Panc1 (cell line): ENCODE measurements at places on chromosomes 3 and 15.

- DNase-seq, result no peak
Measured at GRCh38 chr15:85383470-85384148, 3.2 kb downstream of the AKAP13 start.

DNA sequence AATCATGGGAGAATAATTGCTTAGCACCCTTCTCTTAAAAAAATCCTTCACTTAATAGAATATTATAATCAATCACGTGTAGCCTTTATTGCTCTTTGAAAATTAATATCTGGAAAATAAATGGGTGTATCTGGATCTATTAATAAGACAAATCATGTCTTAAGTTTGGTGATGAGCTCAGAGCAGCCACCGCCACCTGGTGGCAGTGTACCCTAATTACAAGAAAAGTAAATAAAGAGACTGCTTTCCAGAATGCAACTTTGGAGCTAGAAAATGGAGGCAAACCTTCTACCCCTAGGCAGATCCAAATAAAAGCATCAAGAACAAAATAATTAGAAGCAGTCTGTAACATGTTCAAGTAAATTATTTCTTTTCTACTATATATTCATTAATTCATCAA is 43.5 kb downstream of the EPHB1 start:
- no peak for DNase-seq

DNA sequence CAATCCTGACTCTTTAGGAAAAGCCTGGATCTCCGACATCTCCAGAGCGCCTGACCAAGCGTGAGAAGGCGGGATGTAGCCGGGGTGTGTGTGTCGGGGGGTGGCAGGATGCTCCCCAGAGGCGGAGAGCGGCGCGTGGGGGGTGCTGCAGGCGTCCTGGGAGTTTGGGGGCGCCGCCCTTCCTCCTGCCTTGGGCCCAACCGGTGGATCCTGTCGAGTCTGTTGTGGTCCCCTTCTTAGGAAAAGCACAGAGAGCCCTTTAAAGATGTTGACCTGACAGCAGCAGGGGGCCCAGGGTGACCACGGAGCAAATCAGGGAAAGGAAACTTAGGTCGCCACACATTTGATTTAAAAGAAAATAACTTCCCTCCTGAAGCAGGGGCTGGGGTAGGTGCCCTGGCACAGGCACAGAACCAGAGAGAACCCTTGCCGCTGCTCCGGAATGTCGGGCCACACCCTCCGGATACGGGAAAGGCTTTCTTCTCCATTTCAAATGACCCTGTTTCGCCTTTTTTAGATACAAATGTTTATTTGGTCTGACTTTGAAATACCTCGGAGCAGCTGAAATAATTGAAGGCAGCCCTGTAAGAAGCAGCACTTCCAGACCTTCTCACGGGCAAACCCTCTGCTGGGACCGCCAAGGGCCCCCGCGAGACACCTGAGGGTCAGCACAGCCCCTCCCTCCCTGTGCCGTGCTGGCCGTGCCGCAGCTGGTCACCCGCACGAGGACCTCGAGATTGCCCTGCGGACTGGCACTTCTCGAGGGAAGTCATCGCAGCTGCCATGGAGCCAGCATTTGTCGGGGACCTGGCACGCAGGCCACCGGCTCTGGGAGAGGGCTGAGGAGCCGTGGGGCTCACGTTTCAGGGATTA is 102.9 kb upstream of the KLF13 start:
- no peak for DNase-seq

GRCh38 chr15:35206060-35206675 is 121.1 kb upstream of the NANOGP8 start:
- DNase-seq, result peak; percentile 4

GRCh38 chr3:23856286-23856685 is 50.5 kb downstream of the UBE2E1 start:
- DNase-seq, result no peak
